ENCODE measurements at places on chromosomes 12 and 14. TPM values are rescaled to one million over a fixed set of nuclear protein-coding genes. Genes with fewer than 3 reads are reported as not detected.

DNA sequence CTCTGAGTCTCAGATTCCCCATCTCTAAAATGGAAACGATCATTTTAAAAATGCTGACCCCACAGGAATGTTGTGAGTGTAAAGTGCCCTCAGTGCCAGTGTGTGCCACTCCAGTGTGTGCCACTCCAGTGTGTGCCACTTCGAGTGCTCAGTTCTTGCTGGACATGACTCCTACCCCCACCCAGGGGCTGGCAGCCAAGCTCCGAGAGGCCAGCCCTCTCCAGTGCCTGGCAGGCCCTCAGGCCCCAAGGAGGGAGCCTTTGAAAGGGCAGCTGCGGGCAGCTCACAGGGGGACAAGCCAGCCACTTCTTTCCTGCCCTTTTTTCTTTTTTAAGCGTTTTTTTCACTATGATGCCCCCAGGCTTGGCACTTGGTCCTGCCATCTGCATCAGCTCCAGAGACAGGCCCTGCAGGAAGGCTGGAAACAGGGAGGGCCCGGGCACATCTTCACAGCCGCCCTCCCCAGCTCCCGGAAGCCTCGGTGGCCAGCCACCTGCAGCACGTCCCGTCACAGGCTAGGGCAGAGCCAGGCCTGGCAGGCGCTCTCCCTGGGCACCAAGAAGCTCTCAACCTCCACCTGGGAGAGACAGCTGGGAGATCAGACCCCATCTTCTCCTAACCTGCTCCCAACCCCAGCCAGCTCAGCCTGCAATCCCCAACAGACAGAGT, 29.8 kb downstream of the NCOR2 start:
- no peaks in the 10 kb centered on the region for H3K27me3 ChIP-seq
- peaks cover 1% of the 10 kb centered on the region for H3K36me3 ChIP-seq
- DNase-seq, result no peak
- no peak overlapping the region for H3K4me3 ChIP-seq
- H3K4me1 ChIP-seq, result peaks cover 34% of the 10 kb centered on the region
- H3K27ac ChIP-seq, result no peak overlapping the region

- H3K4me3 ChIP-seq, result peak within 1 kb of the TSS; percentile 71
- peaks cover 85% of the 10 kb centered on the region for H3K27me3 ChIP-seq
- no peak within 1 kb of the TSS for H3K27ac ChIP-seq
- peaks cover 28% of the 10 kb centered on the region for H3K4me1 ChIP-seq
Observed at GRCh38 chr14:73237219-73237785, at the start of gene PAPLN. PAPLN (plus strand) TSS chr14:73237506; CDS start chr14:73239779, 2,273 bp downstream.

GRCh38 chr12:21788089-21788983, 13.8 kb upstream of the KCNJ8 start:
- H3K27me3 ChIP-seq, result no peaks in the 10 kb centered on the region
- no peaks in the 10 kb centered on the region for H3K4me1 ChIP-seq
- DNase-seq, result no peak
- no peak overlapping the region for H3K4me3 ChIP-seq

DNA sequence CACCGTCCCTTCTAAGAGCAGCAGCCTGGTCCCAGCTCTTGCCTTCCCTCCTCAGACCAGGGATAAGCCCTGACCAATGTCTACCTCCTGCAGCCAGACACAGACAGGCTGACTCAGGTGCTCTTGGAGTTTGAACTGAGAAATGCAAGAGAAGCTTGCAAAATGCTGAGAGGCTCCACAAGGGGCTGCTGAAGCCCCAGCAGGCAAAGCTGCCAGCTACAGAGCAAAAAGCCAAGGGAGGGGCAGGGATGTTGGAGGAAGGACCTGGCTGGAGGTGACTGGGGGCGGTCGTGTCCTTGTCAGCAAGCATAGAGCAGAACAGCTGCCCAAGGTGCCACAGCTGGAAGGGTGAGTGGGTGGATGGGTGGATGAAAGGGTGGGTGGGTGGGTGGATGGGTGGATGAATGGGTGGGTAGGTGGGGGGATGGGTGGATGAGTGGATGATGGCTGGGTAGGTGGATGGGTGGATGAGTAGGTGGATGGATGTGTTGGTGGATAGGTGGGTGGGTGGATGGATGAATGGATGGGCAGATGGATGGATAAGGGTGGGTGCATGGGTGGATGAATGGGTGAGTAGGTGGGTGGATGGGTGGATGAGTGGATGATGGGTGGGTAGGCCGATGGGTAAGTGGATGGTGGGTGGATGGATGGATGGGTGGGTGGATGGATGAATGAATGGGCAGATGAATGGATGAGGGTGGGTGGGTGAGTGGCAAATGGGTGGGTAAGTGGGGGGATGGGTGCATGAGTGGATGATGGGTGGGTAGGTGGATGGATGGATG, 4.0 kb upstream of the INF2 start:
- H3K27ac ChIP-seq, result no peak overlapping the region
- no peaks in the 10 kb centered on the region for H3K27me3 ChIP-seq
- no peak for DNase-seq
- no peak overlapping the region for H3K4me3 ChIP-seq
- H3K36me3 ChIP-seq, result no peaks in the 10 kb centered on the region

Gene HAL
- total RNA-seq, result 0.96 TPM

Gene DENND5B
- total RNA-seq, result 0.76 TPM

Measured in activated T-cell treated with anti-CD3 and anti-CD28 coated beads, Interleukin-2, amount 50 U/mL, for 72 hours (primary cell).